LoVo (cell line): ENCODE measurements at places on chromosomes 16 and 17.

DNA sequence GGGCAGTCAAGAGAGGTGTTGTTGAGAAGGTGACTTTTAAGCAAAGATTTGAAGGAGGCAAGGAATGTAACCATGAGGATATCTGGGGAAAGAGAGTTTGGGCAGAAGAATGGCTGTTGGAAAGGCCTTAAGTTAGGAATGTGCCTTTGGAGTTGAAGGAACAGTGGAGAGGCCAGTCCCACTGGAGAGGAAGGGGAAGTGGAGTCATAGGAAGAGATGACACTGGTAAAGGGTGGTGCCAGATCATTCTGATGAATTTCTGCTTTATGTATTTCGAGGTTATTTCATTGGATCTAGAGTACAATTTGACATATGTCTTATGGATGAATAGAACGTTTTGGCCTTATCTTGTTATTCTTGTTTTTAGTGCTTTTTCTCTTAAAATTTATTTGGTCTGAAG, 93.5 kb downstream of the WWP2 start:
- no peak for DNase-seq

DNA sequence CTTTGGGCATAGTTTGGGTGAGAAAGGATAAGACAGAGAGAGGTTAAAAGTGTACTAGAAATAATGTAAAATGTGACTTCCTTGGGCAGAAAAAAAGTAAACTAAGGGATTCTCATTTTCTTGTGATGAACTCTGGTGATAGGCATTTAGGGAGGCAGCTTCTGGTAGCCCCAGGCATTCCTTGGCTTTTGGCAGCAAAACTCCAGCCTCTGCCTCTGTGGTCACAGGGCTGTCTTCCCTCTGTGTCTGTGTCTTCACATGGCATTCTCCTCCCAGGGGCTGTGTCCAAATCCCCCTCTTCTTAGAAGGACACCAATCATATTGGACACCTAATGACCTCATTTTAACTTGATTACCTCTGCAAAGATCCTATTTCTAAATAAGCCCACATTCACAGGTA, 54.7 kb downstream of the HS3ST3B1 start:
- no peak for DNase-seq

DNA sequence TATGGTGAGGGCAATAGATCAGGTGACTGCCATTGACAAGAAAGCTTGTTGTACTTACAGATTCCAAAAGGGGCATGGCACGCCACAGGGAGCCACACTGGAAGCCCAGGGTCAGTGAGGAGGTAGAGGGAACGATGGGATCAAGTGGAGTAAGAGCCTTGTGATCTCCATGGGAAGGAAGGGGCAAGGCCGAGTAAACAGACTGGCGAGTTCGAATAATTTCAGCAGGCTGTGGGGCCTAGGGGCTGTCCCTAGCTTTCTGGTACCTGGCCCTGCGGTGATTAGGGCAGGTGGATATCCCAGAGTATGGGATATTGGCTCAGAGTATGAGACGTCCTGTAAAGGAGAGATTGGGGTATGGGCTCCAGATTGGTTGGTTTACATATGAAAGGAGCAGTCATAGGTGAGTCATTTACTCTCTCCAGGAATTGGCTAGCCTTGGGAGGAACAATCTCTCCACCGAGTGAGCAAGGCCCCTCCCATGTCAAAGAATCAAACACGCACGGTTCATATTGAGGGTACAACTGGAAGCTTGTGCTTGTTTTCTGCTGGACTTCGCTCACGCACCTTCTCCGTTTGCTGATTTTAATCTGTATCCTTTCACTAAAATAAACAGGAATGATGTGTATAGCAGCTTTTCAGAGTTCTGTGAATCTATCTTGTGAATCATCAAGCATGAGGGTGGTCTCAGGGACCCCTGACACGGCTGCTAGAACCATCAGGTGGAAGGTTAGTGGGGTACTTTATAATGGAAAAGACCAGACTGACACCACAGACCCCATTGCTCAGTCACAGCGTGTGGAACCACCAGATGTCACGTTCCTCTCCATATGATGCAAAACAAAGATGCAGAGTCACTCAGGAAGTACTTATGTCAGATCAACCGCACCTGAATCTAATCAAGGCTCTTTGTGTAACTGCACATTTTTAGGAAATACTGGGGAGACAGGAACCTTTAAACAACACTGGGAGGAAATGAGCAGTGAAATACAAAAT, 27.9 kb downstream of the GABARAPL2 start:
- DNase-seq = no peak

- peak; percentile 54 for DNase-seq
These were observed at the start of gene CPNE7 for GRCh38 chr16:89575247-89576152. CPNE7 (plus strand) TSS chr16:89575758; CDS start chr16:89575898, 140 bp downstream.

- no peak for DNase-seq
These were observed 15.7 kb upstream of the WFIKKN1 start for GRCh38 chr16:615122-615521.

- DNase-seq = peak; percentile 54
These were observed 8.0 kb downstream of the FLYWCH1 start for GRCh38 chr16:2919511-2920255.

- DNase-seq = no peak
These were observed 14.9 kb upstream of the C16orf54 start for GRCh38 chr16:29760567-29761279.

DNA sequence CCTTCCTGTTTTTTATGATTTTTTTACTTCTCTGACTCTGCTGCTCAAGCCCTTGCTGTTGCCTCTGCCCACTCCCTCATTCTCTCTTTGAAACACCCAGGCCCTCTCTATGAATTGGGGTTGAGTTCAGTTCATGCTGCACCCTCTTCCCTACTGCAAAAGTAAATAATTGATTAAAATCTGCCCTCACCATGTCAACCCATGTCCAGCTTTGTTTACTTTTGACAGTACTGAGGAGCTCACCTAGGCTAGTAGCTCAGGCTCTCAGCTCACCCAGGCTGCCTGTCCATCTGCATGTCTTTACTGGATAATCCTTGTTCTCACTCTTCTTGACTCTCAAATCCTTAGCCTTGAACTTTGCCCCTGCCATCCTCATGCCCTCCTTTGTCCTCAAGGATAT, 95.2 kb downstream of the SPACA3 start:
- DNase-seq = no peak
